NCI-H82 (cell line): ENCODE measurements at places on chromosomes 5 and 9.
A peak's percentile ranks its signal among the peaks of the same experiment; 100 is the strongest.

GRCh38 chr9:121239851-121240250, 28.1 kb upstream of the GSN start:
- DNase-seq = no peak

DNA sequence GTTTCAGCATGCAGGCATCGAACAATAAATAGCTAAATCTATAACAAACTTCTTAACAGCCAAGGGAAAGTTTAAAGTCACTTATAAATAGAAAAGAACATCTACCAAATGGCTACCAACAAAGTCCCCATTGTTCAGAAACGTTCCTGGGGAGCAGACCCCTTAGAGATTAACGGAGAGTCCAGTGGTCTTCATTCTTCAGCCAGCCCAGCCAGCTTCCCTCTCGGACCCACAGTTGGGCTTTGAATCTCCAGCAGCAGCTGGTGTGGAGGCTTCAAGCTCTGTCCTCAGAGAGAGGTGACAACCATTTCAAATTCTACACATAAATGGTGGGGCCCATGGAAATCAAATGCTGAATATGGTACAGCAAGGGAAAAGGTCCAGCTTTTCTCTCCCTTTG, 11.2 kb downstream of the ENC1 start:
- peak; percentile 42 for DNase-seq

DNA sequence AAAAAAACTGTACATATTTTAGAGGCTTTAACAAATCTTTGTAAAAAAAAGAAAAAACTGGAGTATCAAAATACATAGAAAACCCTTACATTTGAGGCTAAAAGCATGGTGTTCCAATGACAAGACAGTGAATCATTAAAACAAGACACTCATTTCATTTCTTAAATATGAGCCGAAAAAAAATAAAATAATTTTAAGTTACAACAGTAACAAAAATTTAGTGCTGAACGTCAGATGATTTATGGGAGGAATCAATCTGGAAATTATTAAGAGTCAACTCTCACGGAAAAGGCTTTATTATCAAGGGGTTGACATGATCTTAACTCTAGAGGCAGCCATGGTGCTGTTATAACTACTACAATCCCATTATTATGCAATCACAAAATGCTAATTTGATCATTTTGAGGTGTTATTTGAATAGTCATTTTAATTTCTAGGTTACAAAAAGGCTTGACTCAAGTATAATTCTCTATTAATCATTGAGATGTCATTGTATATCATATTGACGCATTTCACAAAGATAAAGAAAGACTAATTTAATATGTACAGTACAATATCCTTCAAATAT, 51.9 kb downstream of the MAPKAP1 start:
- DNase-seq = no peak

- DNase-seq = no peak
Measured at GRCh38 chr5:84364043-84364442, 20.6 kb downstream of the EDIL3 start.

DNA sequence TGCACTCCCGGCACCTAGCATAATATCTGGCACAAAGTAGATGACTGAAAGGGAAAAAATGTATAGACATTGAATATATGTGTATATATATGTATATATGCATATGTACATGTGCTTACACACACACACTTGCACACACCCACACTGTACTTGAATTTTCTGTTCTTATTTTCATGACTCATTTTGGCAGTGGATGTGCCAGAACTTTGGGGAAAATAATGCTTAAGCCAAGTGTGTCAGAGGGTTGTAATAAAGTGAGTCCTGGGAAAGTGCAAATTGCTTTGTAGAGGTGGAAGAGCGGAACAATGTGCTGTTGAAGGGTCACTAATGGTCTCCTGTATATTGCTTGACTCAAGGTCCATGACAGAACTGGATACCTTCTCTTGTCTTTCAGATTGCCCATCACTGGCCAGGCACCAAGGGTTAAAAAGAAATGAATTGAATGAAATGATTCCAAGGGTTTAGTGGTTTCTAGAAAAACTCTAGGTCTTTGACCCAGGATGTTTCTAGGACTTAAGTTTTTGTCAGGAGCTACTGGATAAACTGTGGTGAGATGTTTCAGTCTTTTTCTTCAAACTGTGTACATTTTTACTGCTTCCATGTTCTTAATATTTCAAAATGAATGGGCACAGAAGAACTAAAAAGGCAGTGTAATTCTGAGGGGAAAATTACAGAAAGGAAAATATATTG, 129.9 kb upstream of the MOCS2 start:
- DNase-seq = no peak
